ENCODE measurements at places on chromosomes 3 and 15.

DNA sequence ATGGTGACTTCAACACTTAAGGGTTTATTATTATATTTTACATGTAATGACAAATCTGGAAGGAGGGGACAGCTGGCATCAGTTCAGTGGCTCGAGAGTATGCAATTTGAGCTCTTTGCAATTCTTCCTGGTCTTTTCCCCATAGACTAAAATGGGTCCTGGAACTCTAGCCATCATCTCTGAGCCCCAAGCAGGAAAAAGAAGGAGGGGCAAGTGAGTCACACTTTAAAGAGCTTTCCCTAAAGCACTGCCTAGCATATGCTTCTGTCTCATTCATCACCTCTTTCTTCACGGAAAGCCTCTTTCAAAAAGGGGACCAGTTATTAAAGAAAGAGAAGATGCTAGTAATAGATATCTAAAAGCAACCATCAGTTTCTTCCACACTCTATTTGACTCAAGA is 466.3 kb downstream of the ZIC1 start:
- DNase-seq: peak; percentile 11

DNA sequence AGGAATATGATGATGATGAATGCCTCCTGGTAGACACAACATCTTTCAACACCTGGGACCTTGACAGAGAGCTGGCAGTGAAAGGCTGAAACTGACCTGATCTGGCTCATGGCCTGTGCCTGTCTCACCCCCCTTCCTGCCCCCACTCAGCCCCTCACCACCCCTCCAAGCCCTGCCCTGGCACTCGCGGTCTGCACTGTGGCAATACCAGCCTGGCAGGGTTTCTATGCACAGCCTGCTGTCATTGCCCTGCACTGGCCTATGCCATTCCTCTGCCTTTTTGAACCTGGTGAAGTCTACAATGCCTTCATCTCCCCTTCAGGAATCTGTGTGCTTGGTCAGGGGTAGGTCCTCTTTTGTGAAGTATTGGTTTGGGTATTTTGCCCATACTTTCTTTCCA is 56.5 kb downstream of the ACAD9 start:
- no peak for DNase-seq

- no peak for DNase-seq
These were observed 148.8 kb upstream of the SLC6A11 start for GRCh38 chr3:10667269-10667668.

DNA sequence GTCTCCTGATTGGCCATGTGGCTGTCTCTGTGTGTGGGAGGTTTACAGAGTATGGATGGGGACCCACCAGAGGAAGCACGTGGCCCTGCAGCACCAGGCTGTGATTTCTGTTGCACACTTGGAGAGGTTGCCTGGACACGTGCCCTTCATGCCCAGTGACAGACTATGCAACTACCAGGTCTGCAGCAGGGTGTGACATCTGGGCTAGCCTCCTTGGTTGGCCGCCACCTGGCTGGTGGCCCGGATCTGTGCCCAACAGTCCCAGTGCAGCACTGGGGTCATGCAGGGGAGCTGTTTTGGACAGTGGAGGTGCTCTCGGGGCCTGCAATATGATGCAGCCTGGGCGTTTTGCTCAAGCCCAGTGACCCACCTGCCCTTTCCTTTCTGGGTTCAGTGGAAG is 212.5 kb downstream of the UBE3A start:
- no peak for DNase-seq

GRCh38 chr3:46375218-46375617 is 4.5 kb downstream of the CCR5 start:
- DNase-seq: no peak
